ENCODE measurements at places on chromosomes 6 and 20. TPM values are rescaled to one million over a fixed set of nuclear protein-coding genes. Genes with fewer than 3 reads are reported as not detected.

GRCh38 chr20:20343932-20344331, 24.0 kb upstream of the INSM1 start:
- DNase-seq: no peak

DNA sequence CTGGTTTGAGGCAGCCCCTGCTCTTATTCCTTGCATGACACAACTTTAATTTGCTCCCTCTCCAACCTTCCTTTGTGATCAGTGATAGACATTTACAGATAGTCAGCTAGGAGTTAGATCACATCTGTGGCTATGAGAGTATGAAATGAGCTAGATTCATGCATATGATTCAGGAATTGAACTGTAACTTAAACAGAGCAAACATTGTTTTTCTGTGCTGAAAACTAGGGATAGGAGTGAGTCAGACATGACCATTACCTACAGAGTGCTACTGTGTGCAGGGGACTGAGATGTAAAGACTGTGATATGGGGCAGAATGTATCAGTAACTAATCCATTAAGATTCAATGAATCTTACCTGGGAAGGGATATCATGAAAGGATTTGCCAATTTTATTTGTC, 279.4 kb upstream of the SPTLC3 start:
- no peak for DNase-seq

GRCh38 chr6:35090734-35091133, 50.4 kb downstream of the TCP11 start:
- DNase-seq: no peak

- no peak for DNase-seq
Measured at GRCh38 chr6:7207720-7208119, 100.0 kb downstream of the RREB1 start.

DNA sequence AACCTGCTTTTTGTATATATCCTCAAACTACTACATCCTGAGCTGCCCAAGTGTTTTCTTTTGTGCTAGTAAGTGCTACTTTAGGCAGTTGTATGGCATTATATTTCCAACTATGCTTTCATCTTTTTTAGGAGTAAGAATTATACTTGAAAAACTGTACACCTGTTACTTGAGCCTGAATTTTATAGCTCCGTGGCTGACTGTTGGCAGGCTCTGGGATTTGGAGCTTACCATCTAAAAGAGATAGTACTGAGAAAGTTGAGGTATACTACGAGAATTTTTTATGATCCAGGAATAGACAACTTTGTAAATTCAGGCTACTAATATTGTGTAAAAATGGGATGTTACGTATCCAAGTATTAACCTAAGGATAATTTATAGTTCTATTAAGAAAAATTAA, 32.4 kb downstream of the RNF217 start:
- DNase-seq: no peak

The AK9 gene
- total RNA-seq: 16.6 TPM

GRCh38 chr20:62405108-62405980, 1.7 kb downstream of the CABLES2 start:
- peak; percentile 46 for DNase-seq

- DNase-seq: peak; percentile 93
Measured at GRCh38 chr6:134372603-134373281, 54.8 kb upstream of the SGK1 start.

The CPXM1 gene
- 3.8 TPM for total RNA-seq

The OLIG3 gene
- 0.74 TPM for total RNA-seq

The DEFB124 gene
- not detected for total RNA-seq

- DNase-seq: peak; percentile 35
Measured at GRCh38 chr6:149716181-149716963, 1.5 kb downstream of the LATS1 start.

DNA sequence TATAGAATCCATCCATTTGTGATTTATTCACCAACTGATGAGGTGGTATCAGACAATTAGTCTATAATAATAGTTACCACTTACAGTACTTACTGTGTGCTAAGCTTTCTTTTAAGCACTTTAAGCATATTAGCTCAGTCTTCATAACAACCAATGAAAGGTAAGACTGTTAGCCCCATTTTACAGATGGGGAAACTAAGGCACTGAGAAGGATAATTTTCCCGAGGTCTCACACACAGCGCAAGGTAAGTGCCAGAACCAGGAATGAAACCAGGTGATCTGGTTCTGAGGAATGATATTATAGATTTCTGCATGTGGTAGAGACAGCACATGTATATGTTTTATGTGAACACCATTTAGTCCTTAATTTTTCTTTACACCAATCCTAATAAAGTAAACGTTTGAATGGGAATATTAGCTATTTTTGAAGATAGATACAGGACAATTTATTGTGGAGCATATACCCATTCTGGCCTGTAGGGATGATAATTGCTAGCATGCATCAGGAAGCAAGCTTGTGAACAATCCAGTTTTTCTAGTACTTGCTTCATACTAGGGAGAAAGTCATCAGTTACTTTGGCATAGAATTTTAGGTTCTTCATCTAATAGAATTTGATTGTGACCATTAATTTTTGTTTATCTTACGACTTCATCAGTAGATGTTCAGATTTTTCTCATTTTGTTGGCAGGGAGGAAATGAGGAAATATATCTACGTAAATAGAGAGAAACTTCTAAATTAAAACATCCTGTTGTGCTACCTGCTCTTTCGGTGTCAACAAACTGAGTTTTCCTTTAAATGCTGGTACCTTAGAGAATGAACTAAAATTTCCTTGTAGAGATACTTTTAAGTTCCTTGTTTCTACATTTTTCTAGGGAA, 3.0 kb downstream of the YWHAB start:
- peak; percentile 28 for DNase-seq

- no peak for DNase-seq
Measured at GRCh38 chr6:51349857-51350256, 531.2 kb downstream of the TFAP2B start.

The ERVFRD-1 gene
- not detected for total RNA-seq

- DNase-seq: no peak
Measured at GRCh38 chr6:145139140-145139850, 596.0 kb downstream of the EPM2A start.
